ENCODE measurements at places on chromosomes 3 and 15. TPM values are rescaled to one million over a fixed set of nuclear protein-coding genes. Genes with fewer than 3 reads are reported as not detected.

GHRL gene
- 1.7 TPM for total RNA-seq

SERINC4 gene
- not detected for total RNA-seq

CD200R1 gene
- 0.51 TPM for total RNA-seq

APOD gene
- 45.6 TPM for total RNA-seq

DNA sequence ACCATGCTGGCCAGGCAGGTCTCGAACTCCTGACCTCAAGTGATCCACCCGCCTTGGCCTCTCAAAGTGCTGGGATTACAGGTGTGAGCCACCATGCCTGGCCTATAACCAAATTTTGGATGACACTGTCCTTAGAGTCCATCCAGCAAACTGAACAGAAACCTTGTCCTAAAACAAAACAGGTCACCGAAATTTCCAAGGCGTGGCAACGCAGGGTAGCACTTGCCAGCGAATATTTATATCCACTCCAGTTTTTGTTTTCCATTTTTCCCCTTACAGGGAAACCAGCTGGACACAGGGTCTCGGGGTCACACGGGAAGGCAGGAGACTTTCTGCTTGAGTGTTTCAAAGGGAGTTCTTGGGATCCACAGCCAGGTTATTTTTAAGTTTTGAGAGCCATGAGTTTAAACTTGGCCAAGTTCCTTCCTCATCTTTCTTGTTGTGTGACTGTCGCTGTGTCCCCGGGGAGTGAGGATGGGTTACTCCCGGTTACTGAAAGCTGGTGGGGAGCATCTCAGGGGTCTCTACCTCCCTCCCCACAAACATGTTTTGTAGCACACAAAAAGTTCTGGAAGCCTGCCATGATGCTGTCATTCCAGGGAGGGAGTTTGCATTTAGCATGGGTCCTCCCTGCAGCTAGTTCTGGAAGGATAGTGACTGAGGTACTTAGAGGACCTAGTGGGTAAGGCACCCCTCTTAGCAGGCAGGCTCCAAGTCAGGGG lies 12.6 kb downstream of the LIMD1 start:
- peak overlapping the region; percentile 50 for H3K27ac ChIP-seq
- H3K4me1 ChIP-seq: peaks cover 21% of the 10 kb centered on the region
- no peaks in the 10 kb centered on the region for H3K27me3 ChIP-seq
- DNase-seq: peak; percentile 43
- H3K4me3 ChIP-seq: no peak overlapping the region

DNA sequence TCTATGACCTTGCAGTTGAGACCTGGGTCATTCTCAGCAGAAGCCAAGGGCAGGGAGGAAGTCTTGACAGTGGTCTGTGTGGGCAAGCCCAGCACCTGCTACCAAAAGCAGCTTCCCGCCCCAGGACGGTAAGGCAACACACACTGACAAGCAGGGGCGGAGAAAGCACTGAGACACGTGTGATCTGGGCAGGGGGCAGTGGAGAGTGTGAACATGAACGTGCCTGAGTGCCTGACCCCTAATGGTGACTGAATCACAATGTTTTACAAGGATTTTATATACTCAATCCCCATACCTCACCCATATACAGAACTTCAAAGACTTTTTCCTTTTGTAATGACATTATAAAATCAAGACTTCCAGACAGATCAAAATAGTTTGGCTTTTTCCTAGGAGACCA lies 35.2 kb downstream of the ANP32A start:
- H3K36me3 ChIP-seq: no peaks in the 10 kb centered on the region
- no peak for DNase-seq
- H3K27ac ChIP-seq: no peak overlapping the region
- H3K27me3 ChIP-seq: no peaks in the 10 kb centered on the region
- peaks cover 9% of the 10 kb centered on the region for H3K4me1 ChIP-seq
- no peak overlapping the region for H3K4me3 ChIP-seq

DNA sequence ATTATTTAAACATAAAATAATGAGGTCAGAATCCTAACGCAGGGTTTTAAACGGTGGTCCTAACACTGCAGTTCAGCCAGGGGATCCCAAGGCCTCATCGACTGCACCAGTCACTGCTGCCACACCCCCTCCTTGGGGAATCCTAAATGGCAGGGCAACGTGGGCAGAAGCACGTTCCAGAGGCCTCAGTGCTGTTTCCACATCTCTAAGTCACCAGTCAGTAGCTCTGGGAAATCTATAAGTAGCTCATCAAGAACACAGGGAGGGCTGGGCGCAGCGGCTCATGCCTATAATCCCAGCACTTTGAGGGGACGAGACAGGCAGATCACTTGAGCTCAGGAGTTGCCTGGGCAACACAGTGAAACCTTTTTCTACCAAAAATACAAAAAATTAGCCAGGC lies 47.5 kb downstream of the PRTG start:
- DNase-seq: no peak
- H3K36me3 ChIP-seq: no peaks in the 10 kb centered on the region
- no peak overlapping the region for H3K4me3 ChIP-seq
- no peaks in the 10 kb centered on the region for H3K4me1 ChIP-seq

GRCh38 chr3:20668411-20668810 lies 482.4 kb upstream of the SGO1 start:
- H3K4me1 ChIP-seq: peaks cover 5% of the 10 kb centered on the region
- H3K27me3 ChIP-seq: no peaks in the 10 kb centered on the region
- no peak overlapping the region for H3K27ac ChIP-seq
- DNase-seq: no peak
- H3K36me3 ChIP-seq: no peaks in the 10 kb centered on the region
- no peak overlapping the region for H3K4me3 ChIP-seq

GRCh38 chr3:134896141-134896540 lies 101.1 kb downstream of the EPHB1 start:
- H3K27me3 ChIP-seq: no peaks in the 10 kb centered on the region
- DNase-seq: no peak
- H3K36me3 ChIP-seq: no peaks in the 10 kb centered on the region
- no peak overlapping the region for H3K27ac ChIP-seq
- H3K4me3 ChIP-seq: no peak overlapping the region

GRCh38 chr3:188473045-188473444 lies 319.1 kb downstream of the LPP start:
- no peak overlapping the region for H3K27ac ChIP-seq
- H3K27me3 ChIP-seq: no peaks in the 10 kb centered on the region
- DNase-seq: no peak
- no peak overlapping the region for H3K4me3 ChIP-seq

DNA sequence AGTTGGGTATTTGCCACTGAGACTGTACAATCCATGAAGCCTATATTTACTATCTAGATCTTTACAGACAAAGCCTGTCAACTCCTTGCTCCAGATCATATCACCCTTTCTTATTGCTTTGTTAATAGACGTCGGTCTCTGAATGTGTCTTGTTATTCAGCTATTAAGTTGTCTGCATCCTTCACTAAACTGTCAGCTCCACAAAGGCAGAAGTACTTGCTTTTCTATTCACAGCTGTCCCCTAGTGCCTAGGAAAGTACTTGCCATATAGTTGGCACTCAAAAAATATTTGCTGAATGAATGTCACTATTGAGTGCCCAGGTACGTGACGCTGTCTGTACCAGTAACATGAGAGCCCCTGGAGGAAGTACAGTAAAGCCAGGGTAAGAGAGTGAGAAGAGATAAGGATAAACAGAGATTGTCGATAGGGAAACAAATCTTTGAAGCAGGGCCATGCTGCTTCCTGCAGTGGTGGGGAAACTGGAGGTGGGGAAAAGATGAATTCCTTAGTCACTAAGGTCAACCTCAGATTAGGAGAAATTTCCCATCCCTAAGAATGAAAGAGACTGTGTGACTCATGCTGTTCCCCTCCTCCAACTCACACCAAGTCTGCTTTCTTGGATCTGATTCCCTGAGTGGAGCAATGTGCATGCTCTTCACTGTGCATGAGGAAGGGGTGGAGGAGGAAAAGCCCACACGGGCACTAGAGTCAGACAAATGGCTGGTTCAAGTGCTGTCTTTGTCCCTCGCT lies 36.3 kb downstream of the PRICKLE2 start:
- peaks cover 20% of the 10 kb centered on the region for H3K4me1 ChIP-seq
- H3K27ac ChIP-seq: peak overlapping the region; percentile 36
- no peaks in the 10 kb centered on the region for H3K27me3 ChIP-seq
- H3K4me3 ChIP-seq: no peak overlapping the region

DNA sequence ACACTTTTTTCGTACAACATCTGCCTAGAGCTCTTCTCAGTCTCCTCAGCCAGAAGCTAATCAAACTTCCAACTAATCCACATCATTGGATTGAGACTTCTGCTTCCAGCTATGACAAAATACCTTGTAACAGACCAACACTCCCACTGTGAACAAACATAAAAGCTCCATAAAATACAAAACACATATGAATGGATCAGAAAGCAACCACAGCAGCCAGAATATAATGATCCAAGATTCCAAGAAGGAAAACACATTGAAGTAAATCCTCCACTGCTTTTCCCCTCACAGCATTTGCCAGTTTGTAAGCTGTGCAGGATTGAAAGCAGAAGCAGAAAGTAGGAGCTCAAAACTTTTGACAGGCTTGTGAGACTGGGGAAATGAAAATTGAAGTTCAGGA lies 863.2 kb downstream of the TUSC7 start:
- H3K4me1 ChIP-seq: no peaks in the 10 kb centered on the region
- H3K27ac ChIP-seq: no peak overlapping the region
- H3K36me3 ChIP-seq: no peaks in the 10 kb centered on the region
- no peaks in the 10 kb centered on the region for H3K27me3 ChIP-seq

DNA sequence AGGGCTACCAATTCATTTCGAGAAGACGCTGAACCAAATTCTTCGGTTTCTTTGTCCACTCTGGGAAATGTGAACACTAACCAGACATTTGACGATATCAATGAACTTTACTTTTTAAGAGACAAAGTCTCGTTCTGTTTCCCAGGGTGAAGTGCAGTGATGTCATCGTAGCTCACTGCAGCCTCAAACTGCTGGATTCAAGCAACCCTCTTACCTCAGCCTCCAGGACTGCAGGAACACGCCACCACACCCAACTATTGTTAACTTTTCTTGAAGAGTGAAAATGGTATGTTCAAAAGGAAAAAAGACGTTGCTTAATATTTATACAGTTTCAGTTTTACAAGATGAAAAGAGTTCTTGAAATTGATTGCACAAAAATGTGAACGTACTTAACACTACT lies 30.6 kb downstream of the MB21D2 start:
- DNase-seq: no peak
- H3K27ac ChIP-seq: no peak overlapping the region
- no peaks in the 10 kb centered on the region for H3K27me3 ChIP-seq
- H3K4me3 ChIP-seq: no peak overlapping the region

- H3K4me1 ChIP-seq: no peaks in the 10 kb centered on the region
- H3K27me3 ChIP-seq: no peaks in the 10 kb centered on the region
- DNase-seq: no peak
- no peak overlapping the region for H3K4me3 ChIP-seq
- no peaks in the 10 kb centered on the region for H3K36me3 ChIP-seq
Measured at GRCh38 chr3:135991621-135992020, 26.1 kb downstream of the PPP2R3A start.

DNA sequence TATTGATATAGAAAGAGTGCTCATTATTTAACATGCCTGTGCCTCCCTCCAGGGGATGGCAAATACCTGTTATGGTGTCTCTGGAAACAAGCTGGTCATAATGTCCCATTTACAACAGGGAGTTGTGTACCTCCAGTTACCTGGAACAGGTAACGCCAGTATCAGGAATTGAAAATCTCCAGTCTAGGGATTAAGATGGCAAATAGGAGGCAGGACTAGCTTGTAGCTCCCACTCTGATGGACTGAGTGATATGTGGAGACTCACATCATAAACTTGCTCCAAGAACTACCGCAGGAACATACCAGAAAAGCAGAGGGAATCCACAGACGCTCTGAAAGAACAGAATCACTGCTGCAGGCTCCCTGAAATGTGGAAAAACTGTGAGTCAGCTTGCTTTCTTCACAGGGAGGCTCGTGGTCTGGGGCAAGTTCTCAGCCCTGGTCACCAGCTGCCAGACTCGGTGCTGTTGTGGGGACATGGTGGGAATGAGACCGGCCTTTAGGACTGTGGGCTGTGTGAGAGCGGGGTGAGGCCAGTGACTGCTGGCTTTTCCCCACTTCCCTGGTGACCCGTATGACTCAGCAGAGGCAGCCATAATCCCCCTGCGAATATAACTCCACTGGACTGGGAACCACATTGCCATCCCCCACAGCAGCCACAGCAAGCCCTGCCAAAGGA lies 97.4 kb downstream of the KCNAB1 start:
- H3K36me3 ChIP-seq: no peaks in the 10 kb centered on the region
- no peak overlapping the region for H3K4me3 ChIP-seq
- H3K27me3 ChIP-seq: no peaks in the 10 kb centered on the region
- H3K27ac ChIP-seq: no peak overlapping the region
- H3K4me1 ChIP-seq: no peaks in the 10 kb centered on the region

DNA sequence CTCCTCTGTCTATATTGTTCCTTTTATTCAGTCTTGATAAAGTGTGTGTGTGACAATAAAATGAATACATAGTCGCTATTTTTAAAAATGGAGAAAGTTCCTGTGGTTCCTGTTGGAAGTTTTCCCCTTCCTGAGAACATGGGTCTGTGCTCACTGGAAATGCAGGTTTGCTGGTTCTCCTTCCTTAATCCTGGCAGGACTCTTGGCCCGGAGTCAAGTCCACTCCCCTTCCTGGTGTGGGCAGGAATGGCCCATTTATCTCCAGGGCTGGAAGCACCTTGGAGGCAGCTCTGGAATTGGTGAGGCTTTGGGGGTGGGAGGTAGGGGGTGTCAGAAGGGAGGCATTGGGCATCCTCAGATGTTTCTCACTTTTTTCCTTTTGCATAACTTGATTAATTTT lies 30.1 kb downstream of the FOXL2 start:
- no peaks in the 10 kb centered on the region for H3K36me3 ChIP-seq
- no peaks in the 10 kb centered on the region for H3K27me3 ChIP-seq
- H3K4me1 ChIP-seq: no peaks in the 10 kb centered on the region
- no peak for DNase-seq

DNA sequence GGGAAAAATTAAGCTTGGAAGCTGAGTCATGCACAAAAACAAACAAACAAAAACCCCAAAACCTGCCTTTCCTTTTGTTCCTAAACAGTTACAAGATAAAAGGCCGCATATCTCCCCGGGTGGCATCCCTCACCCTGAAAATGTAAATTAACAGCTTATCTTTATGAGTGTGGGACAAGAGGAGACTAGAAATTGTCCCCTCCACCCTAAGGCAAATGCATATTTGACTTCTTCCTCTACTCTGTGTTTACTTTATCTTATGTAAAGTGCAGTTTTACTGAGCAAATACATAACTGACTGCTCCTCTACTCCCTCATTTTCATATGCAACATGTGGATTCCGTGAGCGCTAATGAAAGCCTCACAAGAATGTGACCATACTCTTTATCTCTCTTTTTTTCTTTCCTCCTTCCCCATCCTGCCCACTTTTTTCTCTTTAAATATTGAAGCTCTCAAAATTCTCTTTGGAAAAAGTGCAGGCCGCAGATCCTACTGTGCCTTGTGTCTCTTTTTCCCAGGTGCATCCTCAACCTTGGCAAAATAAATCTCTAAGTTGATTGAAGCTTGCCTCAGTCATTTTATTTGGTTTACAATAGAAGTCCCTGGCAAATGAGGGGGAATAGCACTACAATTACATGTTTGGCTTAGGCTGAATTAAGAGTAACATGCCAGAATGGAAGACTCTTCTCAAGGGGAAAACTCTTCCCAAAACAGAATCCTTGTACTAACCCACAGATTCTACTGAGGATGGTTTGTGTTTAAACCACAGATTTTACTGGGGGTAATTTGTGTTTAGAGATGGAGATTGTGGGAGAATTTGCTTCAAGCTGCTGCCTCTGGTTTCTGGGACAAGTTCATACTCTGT lies 72.7 kb upstream of the WDR72 start:
- no peak overlapping the region for H3K27ac ChIP-seq
- H3K27me3 ChIP-seq: no peaks in the 10 kb centered on the region
- no peaks in the 10 kb centered on the region for H3K4me1 ChIP-seq
- H3K4me3 ChIP-seq: no peak overlapping the region
- DNase-seq: no peak

- no peak overlapping the region for H3K27ac ChIP-seq
- DNase-seq: no peak
- no peaks in the 10 kb centered on the region for H3K27me3 ChIP-seq
- H3K4me1 ChIP-seq: no peaks in the 10 kb centered on the region
Measured at GRCh38 chr15:68310804-68311463, 33.4 kb downstream of the FEM1B start.
